ENCODE measurements at places on chromosomes 6 and 20. TPM values are rescaled to one million over a fixed set of nuclear protein-coding genes. Genes with fewer than 3 reads are reported as not detected.

Gene EPHA7
- 0.01 TPM for polyA plus RNA-seq

Gene PLCB4
- polyA plus RNA-seq, result 0.14 TPM

Gene RAB5IF
- 167 TPM for polyA plus RNA-seq

Gene ASIP
- polyA plus RNA-seq, result 0.62 TPM

Gene PPP1R3G
- 0.61 TPM for polyA plus RNA-seq

Gene HSPA12B
- 0.72 TPM for polyA plus RNA-seq

Gene FLRT3
- 2.7 TPM for polyA plus RNA-seq

Gene NHLRC1
- polyA plus RNA-seq, result 3.5 TPM

- DNase-seq, result no peak
Measured at GRCh38 chr6:14889188-14889587, 356.7 kb upstream of the JARID2 start.

DNA sequence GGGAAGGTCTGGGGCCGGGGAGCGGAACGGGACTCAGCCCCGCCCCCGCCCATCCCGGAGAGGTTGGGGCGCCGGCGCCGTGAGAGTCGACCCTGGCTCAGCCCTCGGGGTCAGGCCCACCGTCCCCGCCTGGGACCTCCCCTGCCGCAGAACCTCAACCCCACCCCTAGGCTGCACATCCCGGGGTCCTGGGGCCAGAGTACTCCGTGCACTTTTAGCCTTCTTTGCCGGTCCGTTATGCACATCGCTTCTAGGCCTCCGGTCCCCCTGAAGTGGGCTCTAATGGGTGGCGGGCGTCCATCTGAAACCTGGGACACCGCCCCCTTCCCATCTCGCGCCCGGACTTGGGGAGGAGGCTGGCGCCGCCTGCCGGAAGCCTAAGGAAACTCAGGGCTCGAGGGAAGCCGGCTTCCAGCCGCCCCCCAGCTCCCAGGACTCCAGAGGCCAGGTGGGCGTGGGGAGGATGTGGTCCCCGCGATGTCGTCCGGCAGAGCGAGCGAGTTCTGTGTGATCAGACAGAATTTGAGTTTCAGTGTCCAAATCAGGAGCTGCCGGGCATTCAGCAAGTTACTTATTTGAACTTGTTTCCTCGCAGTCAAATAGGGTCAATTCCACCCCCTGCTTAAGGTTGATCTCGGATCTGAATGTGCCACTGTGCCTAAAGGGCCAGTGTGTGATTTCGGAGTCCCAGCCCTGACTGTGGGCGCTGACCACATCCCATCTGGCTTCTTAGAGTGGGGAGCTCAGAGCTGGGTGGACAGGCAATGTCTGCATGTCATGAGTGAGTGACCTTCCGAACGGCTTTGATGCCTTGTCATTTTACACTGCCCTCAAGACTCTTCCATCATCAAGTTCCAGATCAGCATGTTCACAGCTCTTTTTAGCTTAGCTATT is 47.6 kb downstream of the CPXM1 start:
- DNase-seq, result no peak

GRCh38 chr20:5865604-5866003 is 84.7 kb downstream of the TRMT6 start:
- no peak for DNase-seq

GRCh38 chr6:137864812-137865508 is 2.1 kb upstream of the TNFAIP3 start:
- DNase-seq, result no peak

- DNase-seq, result no peak
Measured at GRCh38 chr6:17930321-17930993, 57.0 kb downstream of the KIF13A start.

GRCh38 chr6:163739966-163740365 is 325.4 kb downstream of the QKI start:
- no peak for DNase-seq

- no peak for DNase-seq
Measured at GRCh38 chr20:57908704-57909630, 199.2 kb upstream of the PMEPA1 start.

- no peak for DNase-seq
Measured at GRCh38 chr20:7977709-7978108, 37.5 kb upstream of the HAO1 start.

GRCh38 chr6:22328474-22328873 is 31.6 kb upstream of the PRL start:
- DNase-seq, result no peak

DNA sequence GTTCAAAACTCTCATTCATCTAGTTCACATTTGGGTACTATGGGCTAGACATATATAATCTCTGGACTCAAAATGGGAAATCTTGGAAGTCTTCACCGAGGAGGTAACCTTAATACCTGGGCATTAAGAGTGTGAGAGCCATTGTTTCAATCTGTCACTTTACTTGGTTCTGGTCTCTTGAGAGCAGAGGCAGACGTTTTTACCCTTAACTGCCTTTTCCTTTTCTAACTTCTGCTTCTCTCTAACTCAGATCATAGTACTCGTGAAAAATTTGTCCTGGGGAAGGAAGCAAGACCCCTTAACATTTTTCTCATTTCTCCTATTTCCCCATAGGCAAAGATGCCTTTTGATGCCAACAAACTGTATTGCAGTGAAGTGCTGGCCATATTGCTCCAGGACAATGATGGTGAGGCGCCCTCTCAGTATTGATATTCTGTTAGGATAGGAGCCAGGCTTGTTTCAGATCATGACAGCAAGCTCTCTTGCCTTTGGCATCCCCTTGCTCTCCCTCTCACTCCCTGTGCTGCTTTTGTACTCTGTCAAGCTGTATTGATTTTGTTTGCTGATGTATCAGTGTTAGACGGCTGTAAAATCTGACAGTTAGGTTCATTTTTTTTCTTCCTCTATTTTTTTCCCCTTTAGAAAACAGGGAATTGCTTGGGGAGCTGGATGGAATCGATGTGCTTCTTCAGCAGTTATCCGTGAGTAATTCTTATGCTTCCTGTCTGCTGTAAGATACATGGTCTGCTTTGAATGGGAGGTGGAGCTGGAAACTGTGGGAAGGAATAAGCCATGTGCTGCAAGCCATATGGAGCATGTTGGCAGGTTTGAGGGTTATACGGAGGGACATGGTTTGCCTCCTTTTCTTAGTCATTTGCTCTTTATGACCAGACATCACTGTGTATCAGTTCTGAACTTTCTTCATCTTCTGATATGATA is 83.5 kb downstream of the CTNNBL1 start:
- no peak for DNase-seq

DNA sequence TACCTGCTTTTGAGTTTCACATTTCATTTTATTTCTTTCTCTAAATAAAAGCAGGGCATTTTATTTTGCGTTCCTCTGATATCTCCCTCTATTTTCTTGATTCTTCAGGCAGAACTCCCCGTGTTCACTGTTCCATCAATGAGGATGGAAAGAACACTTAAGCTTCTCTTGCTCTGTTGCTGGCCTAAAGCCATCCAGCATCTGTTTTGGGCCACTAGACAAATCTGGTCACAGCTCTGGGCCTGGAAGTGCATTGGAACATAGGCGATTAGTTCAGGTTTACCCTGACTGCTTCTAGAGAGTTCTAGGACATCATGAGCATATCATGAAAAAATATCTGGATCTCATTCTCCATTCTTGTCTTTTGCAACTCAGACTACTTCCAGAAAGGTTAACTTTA is 611.2 kb downstream of the UTRN start:
- no peak for DNase-seq

- no peak for DNase-seq
Measured at GRCh38 chr20:50561379-50562078, 51.3 kb downstream of the PTPN1 start.

- no peak for DNase-seq
Measured at GRCh38 chr6:99789767-99790166, 183.1 kb downstream of the PRDM13 start.

DNA sequence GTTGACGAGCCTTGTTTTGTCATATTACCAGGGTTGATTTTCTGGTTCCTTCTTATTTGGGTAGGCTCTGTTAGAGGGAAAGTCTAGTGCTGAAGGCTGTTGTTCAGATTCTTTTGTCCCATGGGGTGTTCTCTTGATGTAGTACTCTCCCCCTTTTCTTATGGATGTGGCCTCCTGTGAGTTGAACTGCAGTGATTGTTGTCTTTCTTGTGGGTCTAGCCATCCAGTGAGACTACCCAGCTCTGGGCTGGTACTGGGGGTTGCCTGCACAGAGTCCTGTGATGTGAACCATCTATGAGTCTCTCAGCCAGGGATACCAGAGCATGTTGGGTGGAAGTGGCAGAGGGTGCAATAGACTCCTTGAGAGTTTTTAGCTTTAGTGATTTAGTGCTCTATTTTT is 680.6 kb downstream of the RFPL4B start:
- DNase-seq, result no peak

DNA sequence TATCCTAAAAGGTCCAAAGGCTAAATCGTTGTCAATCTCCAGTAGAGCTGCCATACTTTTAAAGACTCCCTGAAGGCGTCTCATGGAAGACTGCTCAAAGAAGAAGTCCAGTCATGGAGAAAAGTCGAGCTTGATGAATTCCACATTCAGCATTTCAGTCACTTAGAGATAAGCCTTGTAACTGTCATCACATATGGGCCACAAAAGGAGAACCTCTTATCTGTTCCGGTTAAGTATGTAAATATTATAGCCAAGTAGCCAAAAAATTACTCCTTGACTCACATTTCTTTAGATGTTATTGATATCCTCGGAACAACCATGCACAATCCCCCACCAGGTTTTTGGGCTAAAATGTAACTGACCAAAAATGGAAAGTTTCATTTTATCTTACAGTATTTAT is 9.8 kb upstream of the CNKSR3 start:
- DNase-seq, result no peak

DNA sequence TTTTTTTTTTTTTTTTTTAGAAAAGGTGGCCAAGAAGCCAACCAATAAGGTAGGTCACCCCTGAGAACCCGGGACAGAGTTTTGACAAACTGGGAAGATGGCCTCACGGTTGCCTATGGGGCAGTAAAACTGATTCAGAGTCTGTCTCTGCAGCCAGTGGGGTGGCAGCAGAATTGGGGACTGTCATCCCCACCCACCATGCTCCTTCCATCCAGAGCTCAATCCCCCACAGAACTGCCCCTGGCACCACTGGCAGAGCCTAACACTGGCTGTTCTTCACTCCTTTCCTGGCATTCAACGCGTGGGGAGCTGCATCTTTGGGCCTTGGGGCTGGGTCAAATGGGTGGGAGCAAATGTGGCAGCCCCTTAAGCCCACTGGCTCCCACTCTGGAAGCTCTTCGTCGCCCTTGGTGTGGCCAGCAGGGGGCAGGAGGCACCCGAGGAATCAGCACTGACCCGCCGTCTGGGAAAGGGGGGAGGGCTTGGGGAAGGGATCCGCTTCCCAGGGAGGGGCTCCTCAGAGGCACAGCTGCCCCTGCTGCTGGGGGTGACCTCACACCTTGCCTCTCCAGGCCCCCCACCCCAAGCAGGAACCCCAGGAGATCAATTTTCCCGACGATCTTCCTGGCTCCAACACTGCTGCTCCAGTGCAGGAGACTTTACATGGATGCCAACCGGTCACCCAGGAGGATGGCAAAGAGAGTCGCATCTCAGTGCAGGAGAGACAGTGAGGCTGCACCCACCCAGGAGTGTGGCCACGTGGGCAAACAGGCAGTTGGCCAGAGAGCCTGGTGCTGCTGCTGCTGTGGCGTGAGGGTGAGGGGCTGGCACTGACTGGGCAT is 10.4 kb downstream of the CD40 start:
- no peak for DNase-seq

DNA sequence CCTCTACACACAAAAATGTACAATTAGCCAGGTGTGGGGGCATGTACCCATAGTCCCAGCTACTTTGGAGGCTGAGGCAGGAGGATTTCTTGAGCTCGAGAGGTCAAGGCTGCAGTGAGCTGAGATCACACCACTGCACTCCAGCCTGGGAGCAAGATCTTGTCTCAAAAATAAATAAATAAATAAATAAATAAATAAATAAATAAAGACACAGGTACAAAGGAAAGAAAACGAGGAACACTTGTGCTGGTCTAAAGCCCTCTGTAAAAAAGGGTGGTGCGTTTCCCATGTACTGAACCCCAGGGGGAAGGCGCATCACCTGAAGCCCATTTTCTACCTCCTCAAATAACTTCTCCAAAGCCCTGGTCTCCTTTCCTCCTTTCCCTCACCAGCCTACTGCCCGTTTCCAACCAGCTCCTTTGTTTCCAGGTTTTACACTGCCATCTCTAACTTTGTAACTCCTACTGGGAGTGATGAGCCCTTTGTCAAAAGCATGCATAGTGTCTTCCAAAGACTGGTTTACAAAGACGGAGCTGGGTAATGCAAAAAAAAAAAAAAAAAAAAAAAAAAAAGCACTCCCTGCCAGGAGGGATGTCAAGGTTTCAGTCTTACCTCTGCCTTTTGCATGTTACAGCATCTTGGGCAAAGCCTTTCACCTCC is 81.5 kb upstream of the SOX4 start:
- DNase-seq, result no peak

DNA sequence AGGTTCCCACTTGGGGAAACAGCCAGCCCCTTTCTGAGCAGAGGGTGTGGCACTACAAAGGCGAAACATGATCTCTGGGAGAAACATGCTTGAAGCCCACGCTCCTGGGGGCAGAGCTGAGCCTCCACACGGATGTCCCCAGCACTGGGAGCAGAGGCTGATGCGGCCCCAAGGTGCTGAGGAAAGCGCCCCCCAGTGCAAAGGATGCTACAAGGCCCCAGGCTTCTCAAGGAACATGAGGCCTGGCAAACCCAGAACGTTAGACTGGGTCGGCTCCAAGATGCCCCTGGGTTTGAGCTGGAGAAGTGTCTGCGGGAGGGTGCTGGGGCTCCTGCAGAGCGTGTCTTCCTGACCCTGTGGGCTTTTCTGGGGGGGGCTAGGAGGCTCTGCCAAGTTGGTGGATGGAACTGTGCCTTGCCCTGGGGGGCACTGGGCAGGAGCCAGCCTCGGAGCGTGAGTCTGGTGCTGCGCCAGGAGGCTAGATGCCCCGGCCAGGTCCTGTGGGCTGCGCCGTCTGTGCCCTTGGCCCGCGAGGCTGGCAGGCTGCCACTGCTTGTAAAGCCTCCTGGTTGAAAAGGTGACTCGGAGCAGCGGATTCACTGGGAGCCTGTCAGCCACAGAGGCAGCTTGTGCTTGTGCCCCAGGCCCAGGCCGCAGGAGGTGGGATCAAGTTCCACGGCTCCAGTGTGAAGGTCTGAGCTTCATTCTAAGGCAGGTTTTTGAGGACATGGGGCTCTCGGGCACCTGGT is 8.1 kb downstream of the SYNJ2 start:
- DNase-seq, result no peak

DNA sequence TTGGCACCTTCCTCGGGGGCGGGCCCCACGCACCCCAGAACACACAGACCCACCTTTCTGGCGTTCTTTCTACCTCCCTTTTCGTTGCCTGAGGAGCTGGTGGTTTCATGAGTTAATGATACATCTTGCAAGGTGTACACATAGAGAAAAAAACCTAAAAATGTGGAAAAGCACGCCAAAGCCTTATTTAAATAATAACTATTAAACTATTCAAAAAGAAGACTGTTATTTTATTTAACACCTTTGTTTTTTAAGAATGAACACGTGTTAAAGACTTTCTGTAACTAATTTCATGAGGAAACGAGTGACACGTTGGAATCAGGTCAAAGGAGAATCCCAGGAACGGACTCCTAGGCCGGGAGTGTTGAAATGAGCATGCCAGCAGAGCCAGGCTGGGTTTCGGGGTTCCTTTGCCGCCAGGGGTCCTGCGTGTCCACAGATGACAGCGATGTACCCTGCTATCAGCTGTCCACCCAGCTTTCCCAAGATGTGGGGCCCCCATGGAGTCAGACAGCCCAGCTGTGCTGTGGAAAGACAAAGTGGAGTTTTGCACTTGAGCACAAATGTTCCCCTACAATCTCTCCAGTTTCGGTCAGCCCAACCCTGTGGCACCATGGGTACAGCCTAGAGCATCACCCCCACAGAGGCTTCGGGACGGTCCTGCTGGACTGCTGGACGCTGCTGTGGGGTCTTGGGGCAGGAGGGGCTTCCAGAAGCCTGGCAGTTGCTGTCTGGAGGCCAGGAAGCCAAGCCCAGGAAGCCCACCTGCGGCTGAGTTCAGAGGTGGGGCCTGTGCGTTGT is 16.1 kb downstream of the SLC17A9 start:
- no peak for DNase-seq

GRCh38 chr6:136599329-136600011 is 49.2 kb upstream of the MAP7 start:
- no peak for DNase-seq

All from liver (tissue), 10 donors.